GM23338 (cell line): ENCODE measurements at places on chromosomes 11 and 22. TPM values are rescaled to one million over a fixed set of nuclear protein-coding genes. Genes with fewer than 3 reads are reported as not detected.

DEPDC7 gene
- 10.9 and 15.3 TPM in 2 replicates for total RNA-seq

DNA sequence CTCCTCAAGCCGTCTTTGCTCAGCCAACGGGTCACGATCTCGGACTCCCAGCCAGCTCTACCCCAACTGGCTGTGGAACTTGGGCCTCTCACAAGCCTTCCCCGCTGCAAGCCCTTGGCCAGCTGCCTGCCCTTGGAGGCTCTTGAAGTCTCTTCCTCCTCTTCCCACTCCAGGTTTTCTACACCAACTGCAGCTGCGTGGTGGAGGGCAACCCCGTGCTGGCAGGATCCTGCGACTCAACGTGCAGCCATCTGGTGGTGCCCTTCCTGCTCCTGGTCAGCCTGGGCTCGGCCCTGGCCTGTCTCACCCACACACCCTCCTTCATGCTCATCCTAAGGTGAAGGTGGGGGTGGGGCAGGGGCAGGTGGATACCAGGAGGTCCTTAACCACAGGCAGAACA is 40.5 kb upstream of the TPBGL start:
- no peak for DNase-seq

- DNase-seq: no peak
Observed at GRCh38 chr22:46673662-46674236, 53.6 kb downstream of the GRAMD4 start.

DNA sequence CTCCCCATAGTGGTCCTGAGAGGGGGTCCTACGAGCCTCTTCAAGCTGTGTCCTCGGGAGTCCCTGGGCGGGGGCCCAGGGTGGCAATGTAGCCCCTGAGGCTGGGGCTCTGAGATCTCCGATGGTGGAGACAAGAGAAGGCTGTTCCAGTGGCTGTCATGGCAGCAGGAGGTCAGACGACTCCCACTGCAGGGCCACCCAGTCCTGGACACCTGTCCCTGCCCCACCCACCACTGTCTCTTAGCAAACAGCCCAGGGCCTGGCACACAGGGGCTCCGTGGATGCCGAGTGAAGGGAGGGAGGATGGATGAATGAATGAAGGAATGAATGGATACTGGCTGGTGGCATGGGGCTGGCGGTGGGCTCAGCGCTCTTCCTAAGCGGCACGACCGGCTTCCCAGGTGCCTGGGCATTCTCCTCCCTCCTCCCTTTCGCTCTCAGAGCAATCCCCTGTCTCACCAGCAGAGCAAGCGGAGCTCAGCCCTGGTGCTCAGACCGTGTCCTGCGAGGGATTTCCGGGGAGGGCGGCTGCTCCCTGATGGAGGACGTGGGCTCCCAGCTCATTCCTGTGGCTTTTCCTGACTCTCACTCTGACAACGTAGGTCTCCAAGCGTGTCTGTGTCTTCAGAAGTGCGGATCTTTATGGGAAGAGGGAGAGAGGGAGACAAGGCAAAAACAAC is 1272.6 kb downstream of the BRD1 start:
- DNase-seq: peak; percentile 53

GRCh38 chr11:65362320-65362931 is 7.9 kb downstream of the TIGD3 start:
- no peak for DNase-seq

DNA sequence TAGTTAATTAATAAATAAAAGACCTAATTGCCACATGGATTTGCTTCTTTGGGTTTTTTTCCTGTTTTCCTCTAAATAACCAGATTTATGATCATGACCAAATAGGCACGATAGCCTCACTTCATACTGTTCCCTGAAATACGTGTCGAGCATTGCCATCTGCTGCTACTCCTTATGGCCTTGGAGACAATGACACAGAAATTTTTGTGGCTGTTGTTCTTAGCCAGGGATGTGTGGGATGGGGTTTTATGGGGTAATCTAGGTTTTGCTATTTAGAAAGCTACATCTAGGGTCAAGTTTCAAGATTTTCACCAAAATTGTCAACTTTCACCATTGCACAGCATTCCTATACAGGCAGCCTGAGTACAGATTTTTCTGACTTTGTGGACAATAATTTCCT is 145.2 kb downstream of the DBX1 start:
- DNase-seq: no peak
